ENCODE measurements at places on chromosomes 2 and 18. TPM values are rescaled to one million over a fixed set of nuclear protein-coding genes. Genes with fewer than 3 reads are reported as not detected.

GRCh38 chr18:44028109-44028508, 652.6 kb upstream of the SETBP1 start:
- no peak for DNase-seq
- H3K27me3 ChIP-seq: no peaks in the 10 kb centered on the region
- H3K4me3 ChIP-seq: no peak overlapping the region
- H3K36me3 ChIP-seq: no peaks in the 10 kb centered on the region

DNA sequence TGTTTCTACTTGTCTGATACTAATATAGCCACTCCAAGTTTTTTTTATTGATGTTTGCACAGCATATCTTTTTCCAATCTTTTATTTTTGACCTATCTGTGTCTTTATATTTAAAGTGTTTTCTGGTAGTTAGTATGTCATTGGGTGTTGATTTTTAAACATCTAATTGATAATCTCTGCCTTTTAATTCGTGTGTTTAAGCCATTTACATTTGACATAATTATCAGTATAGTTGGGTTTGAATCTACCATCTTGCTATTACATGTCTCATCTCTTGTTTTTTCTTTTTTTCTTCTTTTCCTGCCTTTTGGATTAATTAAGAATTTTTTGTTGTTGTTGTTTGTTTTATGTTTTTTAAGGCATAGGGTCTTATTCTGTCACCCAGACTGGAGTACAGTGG, 44.2 kb downstream of the TAF1B start:
- no peaks in the 10 kb centered on the region for H3K27me3 ChIP-seq
- no peak overlapping the region for H3K27ac ChIP-seq
- H3K4me1 ChIP-seq: peaks cover 9% of the 10 kb centered on the region
- DNase-seq: no peak
- peaks cover 7% of the 10 kb centered on the region for H3K36me3 ChIP-seq

- no peak overlapping the region for H3K27ac ChIP-seq
- no peaks in the 10 kb centered on the region for H3K4me1 ChIP-seq
- H3K36me3 ChIP-seq: no peaks in the 10 kb centered on the region
- peaks cover 2% of the 10 kb centered on the region for H3K27me3 ChIP-seq
- DNase-seq: no peak
Observed at GRCh38 chr2:175277772-175278171, 96.3 kb upstream of the ATP5MC3 start.

- H3K4me3 ChIP-seq: no peak overlapping the region
- H3K27ac ChIP-seq: 0 out of 2 replicates have a peak overlapping the region, but pooled peaks have one; percentile 2
- no peaks in the 10 kb centered on the region for H3K36me3 ChIP-seq
Observed at GRCh38 chr2:173831312-173832229, 133.6 kb downstream of the SP3 start.

- peak within 1 kb of the TSS; percentile 98 for H3K4me3 ChIP-seq
- H3K27me3 ChIP-seq: no peaks in the 10 kb centered on the region
- no peaks in the 10 kb centered on the region for H3K36me3 ChIP-seq
Observed at GRCh38 chr18:5543773-5544389, at the start of gene EPB41L3. Gene EPB41L3, minus strand, starts transcription at chr18:5543997. Its CDS starts 54,814 bp downstream, at chr18:5489183.

DNA sequence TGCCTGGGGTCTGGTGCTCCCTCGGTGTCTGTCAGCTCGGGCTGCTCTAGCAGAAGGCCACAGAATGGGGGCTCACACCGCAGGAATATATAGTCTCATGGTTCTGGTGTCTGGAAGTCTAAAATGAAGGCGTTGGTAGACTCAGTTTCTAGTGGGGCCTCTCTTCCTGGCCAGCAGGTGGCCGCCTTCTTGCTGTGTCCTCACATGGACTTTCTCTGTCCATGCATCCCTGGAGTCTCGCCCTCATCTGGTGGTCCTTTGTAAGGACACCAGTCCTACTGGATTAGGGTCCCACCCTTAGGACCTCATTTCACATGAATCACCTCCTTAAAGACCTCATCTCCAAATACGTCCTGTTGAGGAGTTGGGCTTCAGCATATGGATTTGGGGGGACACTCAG, 65.7 kb downstream of the RRM2 start:
- no peak overlapping the region for H3K4me3 ChIP-seq
- DNase-seq: peak; percentile 44
- peaks cover 3% of the 10 kb centered on the region for H3K4me1 ChIP-seq
- no peaks in the 10 kb centered on the region for H3K27me3 ChIP-seq
- no peak overlapping the region for H3K27ac ChIP-seq

- peaks cover 57% of the 10 kb centered on the region for H3K36me3 ChIP-seq
- no peak for DNase-seq
- peaks cover 20% of the 10 kb centered on the region for H3K4me1 ChIP-seq
- H3K27me3 ChIP-seq: no peaks in the 10 kb centered on the region
- no peak overlapping the region for H3K4me3 ChIP-seq
- no peak overlapping the region for H3K27ac ChIP-seq
Observed at GRCh38 chr2:128282976-128283810, 35.5 kb downstream of the HS6ST1 start.

SERPINB3 gene
- not detected for total RNA-seq
